ENCODE measurements at places on chromosomes 12 and 14.

DNA sequence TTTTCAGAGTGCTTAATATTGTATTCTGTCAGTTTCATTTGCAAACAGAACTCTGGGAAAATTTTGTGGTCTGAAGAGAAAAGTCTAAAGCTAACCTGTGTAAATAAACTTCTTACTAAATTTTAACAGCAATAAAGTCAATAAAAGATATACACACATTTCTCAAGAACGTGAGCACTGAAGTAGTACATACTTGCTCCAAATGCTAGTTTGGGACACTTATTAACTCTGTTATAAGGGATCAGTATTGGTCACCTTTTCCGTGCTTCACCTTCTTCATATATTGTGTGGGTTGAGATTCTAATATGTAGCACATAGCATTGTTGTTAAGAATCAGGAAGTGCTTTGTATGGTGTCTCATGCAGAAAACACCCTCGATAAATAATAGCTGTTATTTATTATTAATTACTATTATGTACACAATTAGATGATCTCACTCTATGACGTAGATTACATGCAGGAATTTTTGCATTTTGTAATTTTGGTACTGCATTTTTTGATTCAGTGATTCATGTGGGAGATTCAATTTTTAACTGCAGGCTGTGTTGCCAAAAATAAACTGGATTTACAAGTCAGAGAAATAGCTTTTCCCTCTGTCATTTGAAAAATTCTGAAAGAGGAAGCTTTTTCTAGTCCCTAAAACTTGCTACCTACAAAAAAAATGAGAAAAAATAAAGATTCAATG, 300.9 kb downstream of the ACSS3 start:
- H3K27ac ChIP-seq = no peak overlapping the region
- no peaks in the 10 kb centered on the region for H3K36me3 ChIP-seq
- H3K4me1 ChIP-seq = peaks cover 4% of the 10 kb centered on the region
- no peak for DNase-seq

DNA sequence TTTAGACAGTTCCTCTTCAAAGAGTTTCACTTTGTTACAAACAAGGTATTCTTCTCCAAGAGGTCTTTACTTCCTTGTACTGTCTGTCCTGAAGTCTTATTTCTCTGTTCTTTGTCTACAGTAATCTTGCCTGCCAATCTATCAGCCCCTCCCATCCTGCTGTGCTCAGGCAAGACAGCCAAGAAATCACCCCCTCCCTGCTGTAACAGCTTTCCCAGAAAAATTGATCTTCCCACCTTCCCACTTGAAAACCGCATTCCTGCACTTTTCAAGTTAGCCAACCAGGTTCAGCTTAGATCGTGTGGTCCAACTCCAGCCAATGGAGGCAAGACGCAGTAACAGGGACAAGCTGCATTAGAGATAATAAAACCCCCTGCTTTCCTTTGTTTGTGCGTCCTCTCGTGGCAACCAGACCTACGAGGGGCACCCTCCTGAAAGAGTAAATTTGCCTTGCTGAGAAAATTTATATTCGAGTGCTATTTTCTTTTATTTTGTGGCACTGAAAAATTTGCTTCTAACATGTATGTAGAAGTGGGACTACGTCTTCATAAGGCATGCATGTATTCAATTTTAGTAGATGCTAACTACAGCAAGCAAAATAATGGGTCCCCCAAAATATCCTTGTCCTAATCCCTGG, 46.5 kb upstream of the ESR2 start:
- no peaks in the 10 kb centered on the region for H3K27me3 ChIP-seq
- DNase-seq = no peak
- H3K4me3 ChIP-seq = no peak overlapping the region
- H3K27ac ChIP-seq = no peak overlapping the region

- H3K4me3 ChIP-seq = no peak overlapping the region
- DNase-seq = no peak
- H3K4me1 ChIP-seq = peaks cover 5% of the 10 kb centered on the region
- H3K36me3 ChIP-seq = no peaks in the 10 kb centered on the region
- H3K27ac ChIP-seq = no peak overlapping the region
- H3K27me3 ChIP-seq = no peaks in the 10 kb centered on the region
Observed at GRCh38 chr14:80946187-80946586, 4.6 kb upstream of the CEP128 start.

GRCh38 chr14:91009501-91010152, 50.8 kb downstream of the RPS6KA5 start:
- H3K27ac ChIP-seq = peak overlapping the region; percentile 64
- H3K36me3 ChIP-seq = no peaks in the 10 kb centered on the region
- no peak for DNase-seq
- no peak overlapping the region for H3K4me3 ChIP-seq
- no peaks in the 10 kb centered on the region for H3K27me3 ChIP-seq

GRCh38 chr12:31599053-31599452, 8.1 kb upstream of the DENND5B start:
- H3K4me3 ChIP-seq = no peak overlapping the region
- no peaks in the 10 kb centered on the region for H3K27me3 ChIP-seq
- H3K27ac ChIP-seq = no peak overlapping the region
- no peaks in the 10 kb centered on the region for H3K36me3 ChIP-seq
- H3K4me1 ChIP-seq = no peaks in the 10 kb centered on the region

DNA sequence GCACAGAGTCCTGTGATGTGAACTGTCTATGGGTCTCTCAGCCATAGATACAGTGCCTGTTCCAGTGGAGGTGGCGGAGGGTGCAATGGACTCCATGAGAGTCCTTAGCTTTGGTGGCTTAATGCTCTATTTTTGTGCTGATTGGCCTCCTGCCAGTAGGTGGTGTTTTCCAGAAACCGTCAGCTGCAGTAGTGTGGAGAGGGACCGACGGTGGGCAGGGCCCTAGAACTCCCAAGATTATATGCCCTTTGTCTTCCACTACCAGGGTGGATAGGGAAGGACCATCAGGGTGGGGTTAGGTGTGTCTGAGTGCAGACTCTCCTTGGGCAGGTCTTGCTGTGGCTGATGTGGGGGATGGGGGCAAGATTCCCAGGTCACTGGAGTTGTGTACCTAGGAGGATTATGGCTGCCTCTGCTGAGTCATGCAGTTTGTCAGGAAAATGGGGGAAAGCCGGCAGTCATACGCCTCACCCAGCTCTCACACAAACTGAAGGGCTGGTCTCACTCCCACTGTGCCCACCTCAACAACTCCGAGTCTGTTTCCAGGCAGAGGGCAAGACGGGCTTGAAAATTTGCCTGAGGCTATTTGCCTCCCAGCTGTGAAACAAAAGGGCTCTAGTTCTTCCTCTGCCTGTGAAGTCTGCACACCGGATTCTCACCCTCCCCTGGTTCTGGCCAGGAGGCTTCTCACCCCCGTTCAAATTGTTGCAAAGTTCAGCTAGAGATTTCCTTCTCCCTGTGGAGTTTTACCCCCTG, 24.9 kb upstream of the ZDHHC17 start:
- DNase-seq = no peak
- H3K27me3 ChIP-seq = no peaks in the 10 kb centered on the region
- no peak overlapping the region for H3K27ac ChIP-seq
- H3K4me1 ChIP-seq = no peaks in the 10 kb centered on the region
- H3K4me3 ChIP-seq = no peak overlapping the region
